SJSA1 (cell line): ENCODE measurements at places on chromosomes 4 and X. TPM values are rescaled to one million over a fixed set of nuclear protein-coding genes. Genes with fewer than 3 reads are reported as not detected.

DNA sequence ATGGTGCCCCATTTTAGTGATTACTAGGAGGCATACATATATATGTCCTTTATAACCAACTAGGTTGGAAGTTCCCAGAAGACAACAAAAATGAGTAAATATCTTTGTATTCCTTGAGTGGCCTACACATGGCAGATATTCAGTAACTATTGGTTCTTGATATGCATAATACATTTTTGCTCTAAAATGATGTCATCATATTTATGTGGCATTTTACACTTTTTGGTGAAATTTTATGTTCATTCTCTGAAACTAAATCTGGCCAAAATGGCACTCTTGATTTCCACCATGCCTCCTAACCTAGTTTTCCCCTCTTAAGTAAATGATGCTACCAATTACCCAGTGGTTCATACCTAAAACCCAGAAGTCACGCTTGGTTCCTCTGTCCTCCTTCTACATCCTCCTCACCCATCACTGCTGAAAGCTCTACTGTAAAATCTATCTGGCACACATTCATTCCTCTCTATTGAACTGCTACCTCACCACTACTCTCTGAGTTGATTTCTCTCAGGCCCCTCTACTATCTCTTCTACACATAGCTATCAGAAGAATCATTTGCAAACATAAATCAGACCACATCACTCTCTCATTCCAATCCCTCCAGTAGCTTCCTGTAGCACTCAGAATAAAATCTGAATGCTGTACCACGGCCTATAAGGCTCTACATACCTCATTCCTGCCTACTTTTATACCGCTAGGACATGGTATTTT is 13.4 kb downstream of the SLC10A7 start:
- DNase-seq = no peak

DNA sequence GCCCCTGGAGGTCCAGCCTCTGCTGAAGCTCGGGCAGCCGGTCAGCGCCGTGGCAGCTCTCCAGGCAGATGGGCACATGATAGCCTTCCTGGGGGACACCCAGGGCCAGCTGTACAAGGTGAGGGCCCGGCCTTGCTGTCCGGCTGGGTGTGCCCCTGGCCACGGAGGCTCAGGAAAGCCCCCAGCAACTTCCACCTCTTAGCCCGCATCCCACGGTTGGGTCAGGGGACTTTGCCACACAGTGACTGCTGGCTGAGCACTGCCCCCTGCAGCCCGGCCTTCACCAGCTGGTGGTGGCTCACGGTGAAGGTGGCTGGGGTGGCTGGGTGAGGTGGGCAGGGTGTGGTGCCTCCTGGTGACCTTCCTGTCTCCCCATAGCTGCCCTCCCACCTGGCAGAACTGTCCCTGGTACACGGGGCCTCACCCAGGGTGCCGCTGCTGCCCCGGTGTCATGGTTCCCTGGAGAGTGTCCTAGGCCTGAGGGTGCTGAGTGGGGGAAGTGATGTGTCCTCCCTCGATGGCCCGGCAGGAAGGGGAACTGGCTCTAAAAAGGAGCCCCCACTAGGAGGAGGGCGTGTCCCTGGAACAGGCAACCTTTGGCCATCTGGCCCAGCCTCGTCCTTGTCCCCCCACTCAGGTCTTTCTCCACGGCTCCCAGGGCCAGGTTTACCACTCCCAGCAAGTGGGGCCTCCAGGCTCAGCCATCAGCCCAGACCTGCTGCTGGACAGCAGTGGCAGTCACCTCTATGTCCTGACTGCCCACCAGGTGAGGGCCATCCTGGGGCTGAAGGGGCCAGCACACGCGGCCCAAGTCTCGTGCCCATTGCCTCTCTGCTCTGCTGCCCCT is 4.5 kb downstream of the PLXNB3 start:
- DNase-seq = no peak

DNA sequence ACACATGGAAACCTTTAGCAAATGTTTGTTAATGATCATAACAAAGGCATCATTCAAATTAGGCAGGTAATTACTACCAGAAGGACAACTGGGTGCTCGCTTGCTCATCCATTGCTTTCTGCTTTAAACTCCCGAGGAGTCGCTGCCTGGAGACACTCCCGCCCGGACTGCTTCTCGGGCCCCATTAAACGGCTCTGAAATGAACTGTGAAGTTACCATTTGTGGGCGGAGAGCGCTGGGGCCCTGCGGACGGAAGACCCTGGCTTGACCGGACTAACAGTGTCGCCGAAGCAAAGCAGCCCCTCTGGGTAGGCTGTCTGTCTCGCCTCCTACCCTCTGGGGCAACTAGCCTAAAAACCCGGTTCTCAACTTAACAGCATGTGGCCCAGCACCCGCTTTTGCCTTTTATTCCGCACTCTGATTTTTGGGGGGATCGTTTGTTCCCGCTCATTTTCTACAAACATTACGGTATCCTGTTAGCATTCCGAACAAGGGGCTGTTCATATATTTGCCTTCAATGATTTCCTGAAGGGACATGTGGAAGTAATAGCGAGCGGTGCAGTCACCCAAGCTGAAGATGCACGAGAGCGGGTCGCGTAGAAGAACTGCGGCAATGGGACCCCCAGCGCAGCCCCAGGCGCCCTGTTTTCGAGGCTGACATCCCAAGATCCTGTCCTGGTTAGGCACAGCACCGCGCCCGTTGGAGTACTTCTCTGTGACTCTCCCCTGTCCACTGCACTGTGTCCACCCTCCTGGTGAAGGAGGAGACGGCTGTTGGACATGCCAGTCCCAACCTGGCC is 1.6 kb upstream of the PDGFRA start:
- peak; percentile 95 for DNase-seq

GRCh38 chr4:104206784-104207183 is 287.9 kb downstream of the CXXC4 start:
- DNase-seq = no peak

DNA sequence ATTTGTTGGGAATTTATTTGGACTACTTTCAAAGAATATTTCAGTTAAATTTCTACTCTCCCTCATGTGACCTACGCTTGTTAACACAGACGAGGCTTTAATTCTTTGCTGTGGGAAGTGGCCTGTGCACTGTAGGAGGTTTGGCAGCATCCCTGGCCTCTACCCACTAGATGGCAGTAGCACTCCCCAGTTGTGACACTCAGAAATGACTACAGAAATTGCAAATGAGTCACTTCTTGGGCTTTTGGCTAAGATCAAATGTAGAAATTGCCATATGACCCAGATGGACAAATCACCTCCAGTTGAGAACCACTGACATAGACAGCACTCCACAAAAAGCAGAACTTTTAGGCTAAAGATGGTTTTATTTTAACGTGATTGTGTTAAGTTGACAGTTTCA is 22.1 kb downstream of the PIR start:
- peak; percentile 45 for DNase-seq

- DNase-seq = peak; percentile 56
Observed at GRCh38 chr4:7630568-7631287, 196.0 kb upstream of the PSAPL1 start.

HTN3 gene
- total RNA-seq = not detected in 2 replicates

PRRG3 gene
- total RNA-seq = not detected in 2 replicates

HHIP gene
- 8.8 and 15.9 TPM in 2 replicates for total RNA-seq

TMSB15C gene
- total RNA-seq = 3.1 and 5.8 TPM in 2 replicates
